ENCODE measurements at places on chromosomes 3 and 15.

DNA sequence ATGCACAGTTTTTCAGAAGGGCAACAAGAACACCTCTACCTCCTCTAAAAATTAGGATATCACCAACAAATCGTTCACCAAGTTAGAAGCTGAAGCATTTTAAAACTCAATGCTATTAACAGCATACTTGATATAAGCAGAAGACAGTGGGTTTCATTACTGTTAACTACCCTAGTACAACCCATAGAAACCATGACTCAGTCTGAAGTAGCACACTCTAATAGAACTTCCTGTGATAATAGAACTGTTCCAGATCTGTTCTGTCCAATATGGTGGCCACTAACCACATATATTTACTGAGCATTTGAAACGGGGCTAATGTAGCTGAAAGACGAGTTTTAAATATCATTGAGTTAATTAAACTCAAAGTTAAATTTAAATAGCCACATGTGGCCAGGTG is 1075.6 kb downstream of the FHIT start:
- DNase-seq: no peak

- no peak for DNase-seq
These were observed 29.4 kb upstream of the AP4E1 start for GRCh38 chr15:50879016-50879617.

DNA sequence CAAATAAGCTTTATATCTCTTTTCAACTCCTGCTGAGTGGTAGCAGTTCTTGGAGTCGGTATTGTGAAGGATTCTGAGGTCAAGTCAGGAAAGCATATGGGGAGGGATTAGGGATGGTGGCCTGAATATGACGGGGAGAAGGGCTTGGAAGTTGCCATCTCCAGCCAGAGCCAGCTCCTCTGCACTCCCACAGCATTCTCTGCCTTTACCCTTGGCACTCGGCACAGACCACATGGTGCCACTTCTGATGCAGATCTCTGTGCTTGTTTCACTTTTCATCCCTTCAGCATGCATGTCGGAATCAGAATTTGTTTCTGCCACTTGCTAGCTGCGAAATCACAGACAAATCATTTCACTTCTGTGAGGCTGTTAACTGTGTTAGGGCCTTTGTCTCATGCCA is 52.5 kb downstream of the RAB11A start:
- no peak for DNase-seq

- DNase-seq: no peak
These were observed 353.7 kb downstream of the RSL24D1 start for GRCh38 chr15:54843006-54843405.

GRCh38 chr15:66404532-66404931 is 17.8 kb downstream of the MAP2K1 start:
- DNase-seq: peak; percentile 80

GRCh38 chr3:63631670-63632069 is 20.8 kb upstream of the SNTN start:
- DNase-seq: no peak

DNA sequence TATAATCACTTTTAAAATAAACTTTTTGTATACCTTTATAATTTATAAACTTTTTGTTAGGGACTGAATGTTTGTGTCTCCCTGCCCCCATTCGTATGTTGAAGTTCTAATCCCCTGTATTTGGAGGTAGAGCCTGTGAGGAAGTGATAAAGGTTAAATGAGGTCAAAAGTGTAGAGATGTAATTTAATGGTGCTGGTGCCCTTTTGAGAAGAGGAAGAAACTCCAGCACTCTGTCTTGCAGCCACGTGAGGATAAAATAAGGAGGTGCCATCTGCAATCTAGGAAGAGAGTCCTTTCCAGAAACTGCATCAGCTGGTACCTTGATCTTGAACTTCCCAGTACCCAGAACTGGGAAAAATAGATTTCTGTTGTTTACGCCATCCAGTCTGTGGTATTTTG is 106.1 kb upstream of the RGMA start:
- no peak for DNase-seq

DNA sequence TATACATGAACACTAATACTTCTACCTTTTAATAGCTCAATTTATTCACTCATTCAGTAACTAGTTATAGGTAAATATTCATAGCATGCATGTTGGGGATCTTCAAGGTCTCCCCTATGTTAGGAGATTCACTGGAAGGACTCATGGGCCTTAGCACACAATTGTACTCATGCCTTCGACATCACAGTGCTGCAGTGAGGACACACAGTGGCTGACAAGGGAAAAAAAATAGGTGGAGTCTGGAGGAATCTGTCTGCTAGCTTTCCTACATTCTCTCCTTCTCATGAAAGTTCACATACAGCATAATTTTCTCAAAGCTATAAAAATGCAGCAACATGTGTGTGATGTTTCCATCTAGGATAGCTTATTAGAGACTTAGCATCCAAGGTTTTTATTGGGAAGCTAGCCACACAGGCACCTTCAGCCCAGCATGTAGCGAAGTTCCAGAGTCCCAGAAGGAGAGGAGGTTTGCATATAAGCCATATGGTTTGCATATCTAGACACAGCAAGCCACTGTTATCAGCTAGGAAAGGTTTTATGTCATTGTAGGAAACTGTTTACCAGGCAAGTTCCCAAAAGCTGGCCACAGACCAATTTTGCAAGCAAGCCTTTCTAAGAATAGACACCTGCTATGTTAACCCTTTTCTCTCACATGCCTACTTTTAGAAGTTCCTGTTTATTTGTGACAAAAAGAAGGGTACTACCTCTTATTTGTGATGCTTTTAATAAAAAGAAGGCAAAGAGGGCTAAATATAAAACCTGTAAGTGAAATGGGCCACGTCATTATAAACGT is 46.4 kb downstream of the MORC1 start:
- DNase-seq: no peak

- DNase-seq: no peak
These were observed 17.2 kb downstream of the EAF2 start for GRCh38 chr3:121852256-121852655.

GRCh38 chr3:9111866-9112265 is 137.6 kb downstream of the SRGAP3 start:
- DNase-seq: no peak

GRCh38 chr3:59677747-59678702 is 628.2 kb upstream of the CFAP20DC start:
- DNase-seq: no peak

GRCh38 chr3:158773845-158774830 is 27.7 kb upstream of the MFSD1 start:
- DNase-seq: no peak

- no peak for DNase-seq
These were observed 114.9 kb upstream of the MLF1 start for GRCh38 chr3:158456114-158456513.

GRCh38 chr3:32397941-32398340 is 6.3 kb downstream of the CMTM7 start:
- no peak for DNase-seq

GRCh38 chr3:8438507-8439079 is 63.0 kb upstream of the LMCD1 start:
- DNase-seq: no peak

DNA sequence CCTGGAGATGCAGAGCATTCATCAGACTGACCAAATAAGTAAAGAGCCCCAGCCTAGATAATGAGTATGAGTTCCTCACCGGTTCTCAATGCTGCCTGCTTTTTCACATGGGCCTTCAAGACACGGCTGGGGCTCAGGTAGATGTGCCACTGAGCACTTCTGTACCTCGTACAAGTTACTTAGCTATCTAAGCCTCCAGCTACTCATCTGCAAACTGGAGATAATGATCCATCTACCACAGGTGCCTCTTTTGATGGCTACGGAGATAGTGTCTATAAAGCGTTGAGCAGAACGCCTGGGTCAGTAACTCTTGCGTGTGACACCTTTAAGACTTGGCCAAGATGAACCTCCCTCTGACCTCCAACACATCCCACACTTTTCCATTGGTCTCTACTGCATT is 56.3 kb downstream of the CCR4 start:
- DNase-seq: no peak

GRCh38 chr3:106183762-106184391 is 315.1 kb upstream of the CBLB start:
- DNase-seq: peak; percentile 17

DNA sequence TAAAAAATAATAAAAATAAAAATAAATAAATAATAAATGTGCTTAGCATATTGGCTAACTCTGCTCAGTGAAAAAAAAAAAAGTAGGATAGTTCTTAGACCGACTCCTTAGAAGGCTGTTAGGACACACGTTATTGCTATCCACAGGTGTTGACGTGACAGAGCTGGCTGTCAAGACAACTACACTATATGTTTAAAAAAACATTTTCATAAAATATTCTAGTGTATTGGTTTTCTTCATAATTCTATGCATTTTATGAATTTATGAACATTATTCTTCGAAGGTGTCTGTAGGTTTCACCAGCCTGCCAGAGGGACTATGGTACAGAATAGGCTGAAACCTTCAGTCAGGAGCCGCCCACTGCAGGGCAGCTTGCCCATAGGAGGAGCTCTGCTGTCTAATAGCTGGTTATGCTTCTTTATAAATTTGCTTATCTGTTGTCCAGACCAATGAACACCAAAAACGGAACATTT is 9.2 kb downstream of the TM4SF1 start:
- no peak for DNase-seq

- DNase-seq: no peak
These were observed 138.7 kb downstream of the KLF13 start for GRCh38 chr15:31465083-31465955.

DNA sequence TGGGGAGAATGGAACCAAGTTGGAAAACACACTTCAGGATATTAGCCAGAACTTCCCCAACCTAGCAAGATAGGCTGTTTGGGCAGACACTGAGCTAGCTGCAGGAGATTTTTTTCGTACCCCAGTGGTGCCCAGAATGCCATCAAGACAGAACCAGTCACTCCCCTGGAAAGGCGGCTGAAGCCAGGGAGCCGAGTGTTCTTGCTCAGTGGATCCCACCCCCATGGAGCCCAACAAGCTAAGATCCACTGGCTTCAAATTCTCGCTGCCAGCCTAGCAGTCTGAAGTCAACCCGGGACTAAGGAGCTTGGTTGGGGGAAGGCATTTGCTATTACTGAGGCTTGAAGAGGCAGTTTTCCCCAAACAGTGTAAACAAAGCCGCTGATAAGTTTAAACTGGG is 152.4 kb downstream of the MBNL1 start:
- no peak for DNase-seq

DNA sequence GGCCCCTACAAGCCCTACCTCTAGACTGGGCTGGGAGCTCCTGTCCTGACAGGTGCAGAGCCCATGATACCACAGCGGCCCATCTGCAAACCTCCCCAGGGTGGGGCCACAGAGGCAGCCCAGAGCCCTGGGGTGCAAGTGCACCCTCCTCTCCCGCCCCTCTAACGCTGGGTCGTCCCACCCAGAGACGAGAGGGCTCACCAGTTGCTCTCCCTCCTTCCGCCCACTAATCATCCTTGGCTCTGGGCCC is 742 bp downstream of the TNK2 start:
- DNase-seq: no peak

DNA sequence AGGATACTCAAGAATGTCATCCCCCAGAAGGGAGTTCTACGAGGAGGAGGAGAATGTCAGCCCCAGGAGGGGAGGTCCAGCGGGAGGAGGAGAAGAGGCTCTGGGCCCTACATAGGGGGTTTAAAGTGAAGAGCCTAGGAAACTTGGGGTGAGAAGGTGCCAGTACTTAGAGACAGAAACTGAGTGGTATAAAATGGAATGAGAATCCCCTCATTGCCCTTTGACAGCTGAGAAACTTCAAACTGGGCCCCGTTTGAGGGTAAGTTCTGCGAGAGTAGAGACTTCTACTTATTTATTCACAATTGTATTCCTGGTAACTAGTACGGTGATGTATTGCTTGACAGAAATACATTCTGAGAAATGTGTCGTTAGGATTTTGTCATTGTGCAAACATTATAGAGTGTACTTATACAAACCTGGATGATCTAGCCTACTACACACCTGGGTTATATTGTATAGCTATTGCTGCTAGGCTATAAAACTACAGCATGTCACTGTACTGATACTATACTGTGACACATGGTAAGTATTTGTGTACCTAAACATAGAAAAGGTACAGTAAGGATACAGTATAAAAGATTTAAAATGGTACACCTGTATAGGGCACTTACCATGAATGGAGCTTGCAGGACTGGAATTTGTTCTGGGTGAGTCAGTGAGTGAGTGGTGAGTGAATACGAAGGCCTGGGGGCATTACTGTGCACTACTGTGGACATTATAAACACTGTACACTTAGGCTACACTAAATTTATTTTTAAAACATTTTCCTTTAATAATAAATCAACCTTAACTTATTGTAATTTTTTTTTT is 62.0 kb downstream of the TSC22D2 start:
- no peak for DNase-seq

GRCh38 chr15:58292751-58293175 is 139.0 kb upstream of the LIPC start:
- DNase-seq: no peak

GRCh38 chr3:63951492-63952247 is 39.5 kb upstream of the SCAANT1 start:
- no peak for DNase-seq

DNA sequence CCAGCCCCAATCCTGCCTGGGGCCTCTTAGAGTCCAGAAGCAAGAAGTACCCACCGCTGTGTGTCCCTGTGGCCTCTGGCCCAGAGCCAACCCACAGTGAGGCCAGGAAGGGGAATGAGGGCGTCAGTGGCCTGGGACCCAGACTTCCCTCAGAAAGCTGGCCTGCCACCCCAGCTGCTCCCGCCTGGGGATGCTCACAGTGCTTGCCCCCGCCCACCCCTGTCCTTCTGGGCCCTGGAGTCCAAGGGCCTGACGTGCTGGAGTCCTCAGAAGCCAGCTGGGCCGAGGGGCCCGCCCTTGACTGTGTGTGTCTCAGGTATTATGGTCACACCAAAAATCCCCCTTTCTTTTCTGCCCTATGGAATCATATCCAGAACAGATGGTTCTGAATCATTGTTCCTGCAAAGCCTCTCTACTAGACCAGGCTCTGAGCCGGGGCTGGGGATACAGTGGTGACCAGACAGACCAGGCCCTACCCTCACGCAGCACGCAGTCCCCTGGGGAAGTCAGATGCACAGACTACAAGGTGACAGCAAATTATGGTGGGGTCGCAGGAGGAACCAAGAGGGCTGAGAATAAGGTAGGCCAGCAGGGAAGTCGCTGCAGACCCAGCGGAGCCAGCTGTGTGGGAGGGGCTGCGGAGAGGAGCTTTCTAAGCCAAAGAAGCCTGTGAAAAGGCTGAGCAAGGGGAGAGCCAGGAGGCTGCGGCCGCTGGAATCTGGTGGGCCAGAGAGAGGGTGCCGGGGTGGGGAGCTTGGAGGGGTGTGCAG is 99.1 kb downstream of the VGLL4 start:
- DNase-seq: peak; percentile 42

- DNase-seq: no peak
These were observed 320.3 kb upstream of the TGFBR2 start for GRCh38 chr3:30286007-30286669.

GRCh38 chr15:62770111-62770660 is 272.4 kb upstream of the TPM1 start:
- no peak for DNase-seq
